ENCODE measurements at places on chromosomes 5 and 9.

- DNase-seq = no peak
These were observed 42.5 kb downstream of the CEMIP2 start for GRCh38 chr9:71725590-71726338.

GRCh38 chr5:116747881-116748280 lies 173.3 kb upstream of the SEMA6A start:
- no peak for DNase-seq

DNA sequence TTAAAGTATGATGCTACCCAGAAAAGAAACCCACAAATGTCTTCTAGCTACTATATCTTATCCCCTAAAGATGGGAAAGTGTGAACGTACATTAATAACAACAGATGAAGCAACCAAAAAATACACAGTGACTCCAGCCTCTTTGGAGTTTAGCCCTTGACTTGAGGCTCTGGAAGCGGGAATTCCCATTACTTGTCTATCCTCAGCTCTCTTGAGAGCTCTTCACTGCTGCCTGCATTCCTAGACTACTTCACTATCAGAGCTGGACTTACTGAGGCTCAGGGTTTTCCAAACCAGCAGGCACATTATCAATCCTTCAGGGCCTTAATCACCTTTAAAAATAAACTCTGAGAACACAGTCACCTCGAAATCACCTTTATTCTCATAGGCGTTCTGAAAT lies 1.0 kb upstream of the NME5 start:
- DNase-seq = no peak

DNA sequence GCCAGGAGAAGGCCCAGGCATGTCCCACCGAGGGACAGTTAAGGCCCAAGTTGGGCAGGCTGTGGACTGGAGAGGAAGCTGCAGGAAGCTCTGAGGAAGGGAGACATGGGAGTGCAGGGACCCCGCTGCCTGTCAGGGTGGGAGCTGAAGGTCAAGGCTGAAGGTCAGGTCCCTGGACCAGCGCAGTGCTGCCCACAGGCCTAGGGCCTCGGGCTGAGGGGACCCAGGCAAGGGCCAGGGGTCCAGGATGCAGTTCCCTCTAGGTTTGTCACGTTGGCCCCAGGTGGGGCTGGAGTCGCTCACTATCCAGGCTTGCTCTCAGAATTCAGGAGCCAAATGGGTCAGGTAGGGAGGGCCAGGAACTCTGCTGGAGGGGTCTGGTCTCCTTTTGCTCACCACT lies 76.7 kb upstream of the STXBP1 start:
- DNase-seq = no peak

GRCh38 chr5:59597690-59598546 lies 295.6 kb downstream of the PDE4D start:
- DNase-seq = no peak

- DNase-seq = no peak
These were observed 343.1 kb downstream of the CTNND2 start for GRCh38 chr5:11560915-11561697.

DNA sequence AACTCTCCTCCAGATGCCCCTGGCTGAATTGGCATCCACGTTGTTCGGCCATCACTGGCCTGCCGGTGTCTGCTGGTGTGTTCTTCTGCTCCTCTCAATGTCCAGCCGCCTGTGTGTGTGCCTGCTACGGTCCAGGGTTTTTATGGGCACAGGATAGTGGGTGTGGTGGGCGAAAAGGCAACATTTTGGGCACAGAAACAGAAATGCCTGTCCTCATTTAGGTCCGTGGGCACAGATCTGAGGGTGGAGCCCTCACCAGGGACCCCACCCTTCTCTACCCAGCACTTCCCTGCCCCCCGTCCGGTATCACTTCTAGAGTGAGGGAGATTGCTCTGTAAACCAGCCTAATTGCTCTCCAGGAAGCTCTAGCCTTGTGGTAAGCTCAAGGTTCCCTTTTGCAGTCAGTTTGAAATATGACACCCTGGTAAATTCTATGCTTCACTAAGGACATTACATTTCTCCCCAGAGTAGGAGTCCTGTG lies 410.1 kb downstream of the MAT2B start:
- no peak for DNase-seq

- DNase-seq = no peak
These were observed 47.0 kb downstream of the SH3GL2 start for GRCh38 chr9:17625644-17626388.

- no peak for DNase-seq
These were observed 241.0 kb upstream of the NFIL3 start for GRCh38 chr9:91664663-91665062.

DNA sequence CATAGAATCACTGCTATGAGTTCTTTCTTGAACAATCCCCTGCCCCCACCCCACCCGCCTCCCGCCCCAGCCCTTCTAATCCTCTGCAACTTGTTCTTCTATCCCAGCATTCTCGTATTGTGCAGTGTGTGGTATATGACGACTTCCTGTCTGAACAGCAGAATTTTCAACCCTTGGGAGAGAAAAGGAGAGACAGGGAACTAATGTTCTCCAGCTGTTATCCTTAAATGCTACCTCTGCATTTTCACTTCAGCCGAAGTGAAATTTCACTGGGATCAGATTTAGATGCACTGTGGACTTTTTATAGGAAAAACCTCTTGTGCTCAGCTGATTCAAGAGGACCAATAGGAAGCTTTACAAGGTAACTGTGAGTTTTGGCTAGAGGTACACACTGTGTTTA lies 2.2 kb downstream of the FBXL7 start:
- no peak for DNase-seq

- no peak for DNase-seq
These were observed 8.5 kb upstream of the TMEM268 start for GRCh38 chr9:114602620-114603019.

- no peak for DNase-seq
These were observed 33.6 kb upstream of the GPR151 start for GRCh38 chr5:146549615-146550014.

DNA sequence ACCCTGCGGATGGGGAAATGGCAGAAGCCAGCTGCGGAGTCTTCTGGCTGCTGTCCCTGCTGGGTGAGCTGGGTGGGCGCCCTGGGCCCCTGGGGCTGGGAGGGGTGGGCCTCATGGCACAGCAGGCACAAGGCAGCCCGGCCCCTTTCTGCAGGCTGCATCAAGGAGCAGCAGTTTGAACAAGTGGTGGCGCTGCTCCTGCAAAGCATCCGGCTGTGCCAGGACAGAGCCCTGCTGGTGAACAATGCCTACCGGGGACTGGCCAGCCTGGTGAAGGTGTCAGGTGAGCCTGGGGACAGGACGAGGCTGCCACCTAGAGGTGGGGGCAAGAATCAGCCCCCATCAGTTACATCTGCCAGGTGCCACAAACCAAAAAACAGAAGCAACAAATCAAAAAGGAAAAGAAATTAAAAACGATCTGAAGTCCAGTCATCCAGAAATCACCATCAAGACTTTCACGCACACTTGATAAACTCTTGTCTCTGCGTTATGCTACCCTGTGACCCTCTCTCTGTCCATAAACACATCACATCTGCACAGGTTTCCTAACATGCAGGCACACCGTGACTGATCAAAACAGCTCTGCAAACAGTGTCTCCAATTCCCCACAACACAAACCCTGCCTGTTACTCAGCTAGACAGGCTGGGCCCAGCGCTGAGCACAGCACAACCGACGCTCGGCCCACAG lies 13.9 kb downstream of the REXO4 start:
- DNase-seq = no peak
